DND-41 (cell line): ENCODE measurements at places on chromosomes 2 and 18.

DNA sequence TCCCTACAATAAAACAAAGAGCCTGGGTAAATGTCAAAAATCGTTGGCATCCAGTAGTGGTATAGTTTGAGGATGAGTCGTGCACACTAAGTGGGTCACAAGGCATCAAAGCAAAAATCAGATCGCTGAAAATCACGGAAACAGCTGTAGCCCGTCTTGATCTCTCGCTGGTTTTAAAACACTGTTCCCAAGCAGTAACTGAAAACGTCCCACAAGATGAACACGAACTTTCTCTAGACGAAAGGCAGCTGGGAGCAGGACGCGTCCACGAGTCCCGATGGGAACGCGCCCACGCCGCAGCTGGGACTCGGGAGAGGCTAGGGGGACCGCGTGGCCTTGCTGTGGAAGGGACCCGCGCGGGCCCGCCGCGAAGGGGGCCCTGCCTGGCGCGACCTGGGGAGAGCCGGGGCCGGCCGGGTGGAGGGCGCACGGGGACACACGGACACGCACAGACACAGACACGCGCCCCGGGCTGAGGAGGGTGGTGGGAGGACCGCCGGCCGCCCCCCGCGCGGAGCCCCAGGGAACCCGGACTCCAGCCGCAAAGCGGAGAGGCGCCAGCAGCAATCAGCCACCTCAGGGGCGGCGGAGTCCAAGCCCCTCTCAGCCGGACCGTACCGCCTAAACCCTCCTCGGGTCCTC, 651 bp downstream of the STK17B start:
- DNase-seq = peak; percentile 72

DNA sequence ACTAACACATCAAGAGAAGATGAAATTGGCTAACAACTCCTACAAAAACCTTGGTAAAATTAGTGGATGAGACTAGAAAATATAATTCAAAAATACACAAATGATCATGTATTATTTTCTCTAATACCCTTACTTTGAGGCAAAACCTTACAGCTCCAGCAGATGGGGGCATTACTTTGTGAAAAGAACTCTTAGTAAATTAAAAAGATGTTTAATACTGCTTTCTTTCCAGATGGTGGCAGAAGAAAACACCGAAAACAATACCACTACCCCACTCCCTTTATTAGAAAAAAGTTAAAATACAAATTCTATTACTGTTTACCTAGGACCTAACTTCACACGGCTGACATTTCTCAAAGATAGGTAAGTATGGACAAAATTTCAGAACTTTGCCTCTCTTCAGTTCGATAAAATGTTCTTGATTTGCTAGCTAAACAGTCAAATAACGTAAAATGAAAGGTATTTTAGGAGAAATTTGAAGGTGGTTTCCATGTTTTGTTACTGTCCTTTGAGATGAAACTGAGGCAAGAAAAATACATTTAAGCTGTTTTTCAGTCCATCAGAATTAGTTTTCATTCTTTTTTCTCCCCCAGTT, 30.6 kb downstream of the ORC4 start:
- DNase-seq = no peak

- no peak for DNase-seq
These were observed 25.3 kb upstream of the RPL31 start for GRCh38 chr2:100976645-100977391.

- no peak for DNase-seq
These were observed 35.6 kb upstream of the BCL11A start for GRCh38 chr2:60589104-60589503.

GRCh38 chr18:32381761-32382160, 88.9 kb downstream of the GAREM1 start:
- no peak for DNase-seq

- DNase-seq = no peak
These were observed 154.1 kb upstream of the ZSWIM2 start for GRCh38 chr2:187003038-187003554.

- no peak for DNase-seq
These were observed 41.5 kb upstream of the CHST9 start for GRCh38 chr18:27226556-27227075.

GRCh38 chr2:43317680-43318079, 91.3 kb upstream of the ZFP36L2 start:
- DNase-seq = no peak

DNA sequence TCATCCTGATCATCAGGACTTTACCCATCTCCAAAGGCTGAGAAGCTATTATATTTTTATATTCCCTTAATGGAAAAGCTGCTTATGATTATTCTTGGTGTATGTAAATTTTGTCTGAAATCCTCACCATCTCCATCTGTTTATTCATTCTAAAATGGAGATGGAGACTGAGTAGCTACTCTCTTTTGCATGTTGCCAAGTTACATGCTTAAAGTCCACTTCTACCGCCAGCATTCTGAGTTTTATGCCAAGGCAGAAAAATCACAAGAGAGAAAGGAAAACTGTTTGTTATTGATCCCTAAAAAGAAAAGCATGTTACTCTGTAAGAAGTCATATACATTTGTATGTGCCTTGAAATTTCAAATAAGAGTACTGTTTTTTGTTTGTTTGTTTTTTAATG, 94.4 kb upstream of the NOSTRIN start:
- no peak for DNase-seq

DNA sequence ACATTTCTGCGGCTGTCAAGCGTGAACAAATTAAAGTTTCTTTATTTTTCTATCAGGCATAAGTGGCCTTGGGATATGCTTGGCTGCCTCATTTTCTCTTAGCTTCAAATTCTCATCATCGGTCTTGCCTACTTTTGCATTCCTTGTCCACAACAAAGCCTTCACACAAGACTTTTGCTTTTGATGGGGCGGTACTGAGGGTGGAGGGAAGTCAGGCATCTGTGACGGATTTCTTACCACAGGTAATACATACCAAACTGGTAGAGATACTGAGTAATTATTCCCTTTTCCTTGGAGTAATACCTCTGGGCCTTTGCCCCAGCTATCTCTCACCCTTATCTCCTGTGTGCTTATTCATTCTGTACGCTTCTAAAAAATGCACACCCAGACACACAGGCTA, 468.3 kb upstream of the RGPD4 start:
- no peak for DNase-seq

DNA sequence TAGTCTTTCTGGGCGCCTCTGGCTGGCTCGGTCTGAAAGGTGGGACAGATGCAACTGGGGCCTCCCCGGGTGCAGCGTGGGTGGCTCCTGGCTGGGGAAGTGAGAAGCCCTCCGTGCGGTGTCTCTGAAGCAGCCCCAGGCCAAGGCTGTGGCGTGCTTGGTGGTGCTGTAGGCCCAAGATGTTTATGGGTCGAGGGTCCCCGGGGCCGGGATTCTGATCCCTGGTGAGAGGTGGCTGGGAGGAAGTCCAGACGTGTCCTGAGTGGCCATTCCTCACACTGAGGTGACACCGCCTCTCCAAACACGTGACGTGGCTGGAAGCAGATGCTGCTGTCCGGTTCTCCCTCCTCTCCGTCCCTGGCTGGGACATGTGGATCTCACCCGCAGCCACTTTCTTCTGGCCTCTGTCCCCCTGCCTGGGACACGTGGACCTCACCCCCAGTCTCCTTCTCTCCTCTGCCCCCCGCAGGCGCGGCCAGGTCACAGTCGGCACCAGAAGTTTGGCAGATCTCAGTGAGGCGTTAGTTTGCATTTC, 12.6 kb downstream of the RTP5 start:
- peak; percentile 55 for DNase-seq

DNA sequence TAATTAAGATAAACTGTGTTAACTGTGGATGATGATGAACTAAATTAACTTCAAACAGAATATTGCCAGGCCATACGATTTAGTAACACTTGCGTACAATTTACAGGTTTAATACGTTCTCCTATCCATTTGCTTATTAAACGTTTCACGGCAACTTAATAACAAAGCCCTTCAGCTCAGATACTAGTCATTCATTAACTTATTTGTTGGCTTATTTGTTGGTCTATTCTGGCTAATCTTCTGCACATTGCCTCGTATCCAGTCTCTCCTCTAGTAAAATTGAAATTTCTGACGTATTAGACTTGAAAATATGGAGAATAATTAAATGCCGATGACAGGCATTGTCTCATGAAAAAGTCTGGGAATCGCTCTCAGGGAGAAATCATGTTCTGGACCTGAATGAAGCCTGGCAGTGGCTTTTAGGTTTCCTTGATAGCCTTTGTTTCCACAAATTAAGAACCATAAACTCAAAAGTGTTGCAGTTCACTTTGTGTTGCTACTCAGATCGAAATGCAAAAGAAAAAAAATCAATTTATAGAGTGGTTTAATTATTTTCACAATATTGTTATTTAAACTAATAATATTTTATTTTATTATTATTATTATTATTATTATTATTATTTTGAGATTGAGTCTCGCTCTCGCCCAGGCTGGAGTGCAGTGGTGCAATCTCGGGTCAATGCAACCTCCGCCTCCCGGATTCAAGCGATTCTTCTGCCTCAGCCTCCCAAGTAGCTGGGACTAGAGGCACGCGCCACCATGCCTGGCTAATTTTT, 4.5 kb downstream of the SCLY start:
- DNase-seq = no peak

DNA sequence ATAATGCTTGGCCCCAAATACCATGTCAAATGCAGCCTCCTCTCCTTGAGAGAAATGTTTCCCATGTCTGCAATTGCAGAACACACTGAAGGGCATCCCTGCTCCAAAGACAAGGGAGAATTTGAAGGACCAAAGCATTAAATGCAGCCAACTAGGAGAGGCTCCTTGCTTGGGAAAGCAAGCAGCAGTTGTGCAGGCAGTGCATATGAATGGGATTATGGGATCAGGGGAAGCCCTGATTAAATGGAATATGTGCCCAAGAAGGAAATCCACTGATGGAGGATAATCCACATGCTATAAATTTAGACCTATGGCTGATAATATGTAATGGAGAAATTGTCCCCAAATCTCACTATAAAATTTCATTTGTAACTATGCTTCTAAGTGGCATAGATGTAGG, 116.1 kb downstream of the NCKAP5 start:
- DNase-seq = no peak

GRCh38 chr18:55286257-55286825, 301.7 kb downstream of the TCF4 start:
- no peak for DNase-seq

DNA sequence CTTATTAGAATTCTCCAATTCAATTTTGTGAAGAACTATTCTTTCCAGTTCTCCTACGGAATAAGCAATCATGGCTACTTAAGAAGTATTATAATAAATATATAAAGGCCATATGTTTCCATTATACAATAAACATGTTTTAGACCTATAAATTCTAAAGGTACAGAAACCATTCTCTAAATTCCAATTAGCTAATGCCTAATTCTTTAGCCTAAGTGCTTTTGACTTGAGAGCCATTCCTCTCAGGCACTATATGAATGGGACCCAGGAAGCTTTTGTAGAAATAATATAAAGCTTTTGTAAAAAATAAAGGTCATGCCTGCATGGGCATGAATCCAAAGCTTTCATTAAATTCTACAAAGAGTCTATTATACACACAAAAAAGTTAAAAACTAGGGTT, 161.0 kb upstream of the UNC80 start:
- no peak for DNase-seq

GRCh38 chr2:124797049-124797448, 772.0 kb downstream of the CNTNAP5 start:
- DNase-seq = no peak

GRCh38 chr2:99279969-99280695, 20.9 kb downstream of the LYG1 start:
- no peak for DNase-seq

DNA sequence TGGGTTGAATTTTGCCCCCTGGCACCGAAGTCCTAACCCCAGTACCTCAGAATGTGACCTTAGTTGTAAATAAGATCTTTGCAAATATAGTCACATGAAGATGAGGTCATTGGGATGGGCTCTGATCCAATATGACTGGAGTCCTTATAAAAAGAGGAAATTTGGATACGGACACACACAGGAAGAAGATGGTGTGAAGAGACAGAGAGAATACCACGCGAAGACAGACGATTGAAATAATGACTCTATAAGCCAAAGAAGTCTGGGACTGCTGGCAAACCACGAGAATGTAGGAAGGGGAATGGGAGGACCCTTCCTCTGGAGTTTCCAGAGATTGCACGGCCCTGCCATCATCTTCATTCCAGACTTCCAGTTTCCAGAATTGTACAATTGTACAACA, 98.6 kb downstream of the CPO start:
- no peak for DNase-seq

DNA sequence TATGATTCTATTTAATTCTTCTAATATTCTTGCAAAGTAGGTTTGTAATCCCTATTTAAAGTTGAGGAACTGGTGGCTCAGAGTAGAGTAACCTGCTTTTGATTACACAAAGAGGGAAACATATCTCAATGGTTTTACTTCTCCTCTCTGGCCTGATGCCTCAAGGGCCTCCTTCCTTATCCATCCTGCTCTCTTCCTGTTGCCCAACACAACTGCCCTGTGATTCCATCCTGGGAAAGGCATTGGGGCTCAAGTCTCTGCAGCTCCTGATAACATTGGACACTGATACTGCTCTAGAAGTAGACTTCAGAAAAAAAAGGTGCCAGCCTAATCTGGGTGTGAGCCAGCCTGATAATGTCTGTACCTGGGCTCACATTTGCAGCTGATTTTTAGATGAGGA, 75.8 kb downstream of the RDH14 start:
- DNase-seq = no peak

- no peak for DNase-seq
These were observed 1.0 kb downstream of the HDLBP start for GRCh38 chr2:241314226-241315092.

GRCh38 chr2:175931805-175932204, 70.3 kb downstream of the LNPK start:
- DNase-seq = no peak

DNA sequence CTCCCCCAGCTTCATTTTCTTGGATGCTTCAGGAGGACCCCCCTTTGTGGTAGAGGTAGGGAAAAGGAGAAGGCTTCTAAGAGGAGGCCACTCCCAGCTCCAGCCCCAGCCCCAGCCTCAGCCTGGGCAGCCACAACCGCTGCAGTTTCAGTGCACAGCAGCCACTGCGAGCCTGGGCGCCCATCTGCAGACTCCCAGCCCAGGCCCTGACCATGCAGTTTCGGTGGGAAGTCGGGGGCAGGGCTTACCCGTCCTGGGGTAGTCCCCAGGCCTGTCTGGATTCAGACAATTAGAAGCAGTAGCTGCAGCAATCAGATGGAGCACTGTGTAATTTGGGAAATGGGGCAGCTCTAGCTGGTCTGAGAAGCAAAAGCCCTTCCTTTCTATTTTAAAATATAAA, 28.6 kb downstream of the ITM2C start:
- no peak for DNase-seq

DNA sequence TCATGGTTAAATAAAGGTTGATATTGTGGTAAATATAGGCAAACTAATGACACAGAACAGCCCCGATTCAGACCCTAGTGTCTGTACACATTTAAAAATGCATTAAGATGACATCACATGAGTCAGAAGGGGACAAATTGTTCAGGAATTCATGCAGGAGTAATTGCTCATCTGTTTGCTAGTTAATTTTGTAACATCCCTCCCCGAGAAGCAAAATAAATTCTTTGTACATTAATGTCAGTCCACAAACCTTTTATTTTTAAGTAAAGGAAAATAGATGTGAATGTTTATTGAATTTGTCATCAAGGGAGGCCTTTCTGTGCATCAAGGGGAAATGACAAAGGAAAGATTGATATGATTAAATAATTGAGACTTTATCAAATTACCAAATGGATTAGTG, 69.9 kb downstream of the SH3BP4 start:
- no peak for DNase-seq
